ENCODE measurements at places on chromosomes 12 and 14.

DNA sequence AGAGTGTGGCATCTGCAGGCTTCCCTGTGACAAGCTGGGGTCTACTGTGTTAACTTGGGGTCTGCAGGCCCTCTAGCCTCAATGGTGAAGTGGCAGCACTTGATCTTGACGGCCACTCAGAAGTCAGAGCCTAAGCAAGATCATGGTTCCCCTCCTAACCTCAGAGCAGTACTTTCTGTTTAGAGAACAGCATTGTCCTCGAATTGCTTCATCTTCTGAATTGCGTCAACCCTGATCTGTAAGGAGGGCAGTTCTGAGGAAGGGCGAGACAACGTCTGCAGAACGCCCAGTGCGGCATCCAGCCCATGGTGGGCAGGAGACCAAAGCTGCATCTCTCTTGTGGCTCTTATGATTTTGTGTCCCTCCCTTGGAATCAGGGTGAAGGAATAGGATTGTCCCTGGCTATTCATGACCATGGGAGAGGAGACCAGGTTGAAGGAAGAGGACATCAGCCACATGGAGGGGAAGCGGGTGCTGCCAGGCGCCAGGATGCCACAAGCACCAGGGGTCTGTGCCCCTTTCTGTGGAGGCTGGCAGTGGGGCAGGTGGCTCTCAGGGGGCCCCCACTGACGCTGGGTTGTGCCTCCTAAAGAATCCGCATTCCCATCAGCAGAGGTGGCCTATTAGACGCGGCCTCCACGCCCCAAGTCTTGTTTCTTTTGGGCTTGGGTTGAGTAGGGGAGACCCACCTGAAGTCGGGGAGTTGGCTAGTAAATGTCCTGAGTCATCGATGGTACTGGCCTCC, 2.2 kb downstream of the SERPINA9 start:
- no peak for DNase-seq

DNA sequence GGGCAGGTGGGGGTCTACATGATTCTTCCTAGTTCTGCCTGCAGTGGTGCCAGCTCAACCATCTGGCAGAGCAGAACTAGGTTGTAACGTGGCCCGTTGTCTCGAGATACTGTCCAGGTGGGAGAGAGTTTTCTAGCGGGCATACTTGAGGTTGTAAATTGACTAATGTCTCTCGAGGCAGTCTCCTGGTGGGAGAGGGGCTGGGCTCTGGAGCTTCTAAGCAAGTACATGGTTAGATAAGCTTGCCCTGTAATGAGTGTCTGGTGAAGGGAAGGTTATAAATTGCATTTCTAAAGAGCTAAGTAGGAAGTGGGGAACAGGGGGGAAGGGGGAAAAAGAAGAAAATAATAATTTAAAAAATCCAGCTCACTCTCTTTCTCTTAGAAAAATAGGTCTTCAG, 18.1 kb downstream of the BDKRB1 start:
- DNase-seq, result no peak

- no peak for DNase-seq
Observed at GRCh38 chr14:99854831-99855230, 61.6 kb downstream of the EML1 start.

- no peak for DNase-seq
Observed at GRCh38 chr12:14396071-14396470, 30.6 kb downstream of the ATF7IP start.

DNA sequence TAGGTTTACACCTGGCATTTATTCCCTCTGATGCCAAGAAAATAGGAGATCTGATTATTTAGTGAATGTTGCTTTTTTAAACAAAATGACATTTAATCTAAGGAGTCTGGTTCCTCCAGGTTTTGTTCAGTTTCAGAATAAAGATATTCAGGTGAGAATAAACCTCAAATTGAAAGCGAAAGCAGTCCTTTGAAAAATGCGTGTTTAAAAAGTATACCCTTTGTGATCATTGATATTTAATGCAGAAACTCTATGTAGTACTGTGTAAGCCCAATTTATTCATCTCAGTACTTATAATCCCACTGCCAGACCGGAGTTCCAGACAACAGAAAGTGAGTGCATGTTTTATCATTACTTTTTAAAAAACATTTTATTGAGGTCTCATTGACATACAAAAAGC, 210.2 kb downstream of the KCNC2 start:
- DNase-seq, result no peak

- peak; percentile 64 for DNase-seq
Observed at GRCh38 chr14:55265197-55265596, 6.0 kb upstream of the FBXO34 start.

DNA sequence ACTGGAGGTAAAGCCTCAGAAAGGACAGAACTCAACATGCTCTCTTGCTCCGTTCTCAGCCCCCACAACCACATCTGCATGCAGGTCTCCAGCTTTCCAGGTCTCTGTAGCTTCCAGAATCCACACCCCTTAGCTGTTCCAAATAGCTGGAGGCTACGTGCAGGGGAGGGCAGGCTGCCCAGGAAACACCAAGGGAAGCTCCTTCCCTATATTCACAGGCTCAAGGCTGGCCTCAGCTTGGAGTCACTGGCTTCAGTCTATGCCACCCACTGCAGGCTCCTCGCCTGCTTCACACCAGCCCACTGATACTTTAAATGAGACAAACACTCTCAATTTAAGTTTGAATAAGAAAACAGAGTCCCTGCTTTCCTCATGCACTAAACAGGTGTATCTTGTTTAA, 73.3 kb downstream of the ASCL4 start:
- no peak for DNase-seq

- no peak for DNase-seq
Observed at GRCh38 chr12:19129486-19130223, at the start of gene PLEKHA5. TSS of gene PLEKHA5 (plus strand) at chr12:19129733. CDS start at chr12:19129800, 67 bp downstream.

DNA sequence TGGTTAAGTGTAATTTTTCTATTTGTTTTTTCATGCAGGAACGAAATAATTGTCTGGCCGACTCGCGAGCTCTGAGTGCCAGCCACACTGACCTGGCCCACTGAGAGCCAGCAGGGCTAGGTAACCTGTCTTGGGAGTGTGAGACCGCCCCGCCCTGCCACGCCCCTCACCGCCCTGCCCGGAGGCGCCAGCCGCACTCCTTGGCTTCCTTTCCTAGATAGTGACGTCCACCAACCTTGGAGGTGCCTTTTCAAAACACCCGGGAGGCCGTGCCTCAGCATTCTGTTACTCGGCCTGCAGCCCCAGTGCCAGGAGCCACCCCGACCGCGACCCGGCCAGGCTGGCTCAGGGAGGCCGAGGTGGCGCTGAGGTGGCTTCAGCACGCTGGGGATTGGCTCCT, 21.7 kb downstream of the XRCC3 start:
- no peak for DNase-seq

GRCh38 chr12:64635356-64635998, 25.2 kb downstream of the RASSF3 start:
- DNase-seq, result no peak

DNA sequence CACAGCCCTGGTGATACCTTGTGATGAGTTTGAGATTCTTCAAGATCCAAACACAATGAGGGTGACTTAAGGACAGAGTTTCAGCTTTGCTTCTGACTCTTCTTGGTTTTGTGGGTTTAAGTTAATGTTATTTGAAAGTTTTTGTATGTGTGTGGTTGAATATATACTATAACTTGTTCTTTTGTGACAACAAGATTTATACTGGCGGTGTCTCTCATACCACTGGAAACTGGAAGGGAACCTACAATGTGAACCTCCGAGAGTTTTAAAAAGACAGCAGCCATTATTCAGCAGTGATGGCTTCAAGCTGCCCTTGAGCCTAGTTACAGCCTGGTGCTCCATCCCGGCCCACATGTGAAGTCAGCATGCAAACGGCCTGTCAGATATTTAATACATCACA, 87.9 kb upstream of the IGF1 start:
- DNase-seq, result no peak

DNA sequence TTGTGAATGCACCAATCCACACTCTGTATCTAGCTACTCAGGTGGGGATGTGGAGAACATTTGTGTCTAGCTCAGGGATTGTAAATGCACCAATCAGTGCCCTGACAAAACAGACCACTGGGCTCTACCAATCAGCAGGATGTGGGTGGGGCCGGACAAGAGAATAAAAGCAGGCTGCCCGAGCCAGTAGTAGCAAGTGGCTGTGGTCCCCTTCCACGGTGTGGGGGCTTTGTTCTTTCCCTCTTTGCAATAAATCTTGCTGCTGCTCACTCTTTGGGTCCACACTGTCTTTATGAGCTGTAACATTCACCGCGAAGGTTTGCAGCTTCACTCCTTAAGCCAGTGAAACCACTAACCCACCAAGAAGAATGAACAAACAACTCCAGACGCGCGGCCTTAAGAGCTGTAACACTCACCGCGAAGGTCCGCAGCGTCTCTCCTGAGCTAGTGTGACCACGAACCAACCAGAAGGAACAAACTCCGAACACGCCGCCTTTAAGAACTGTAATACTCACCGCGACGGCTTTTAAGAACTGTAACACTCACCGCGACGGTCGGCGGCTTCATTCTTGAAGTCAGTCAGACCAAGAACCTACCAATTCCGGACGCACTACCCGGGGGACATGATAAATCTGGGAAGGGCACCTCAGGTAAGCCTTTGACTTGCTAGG, 4.6 kb upstream of the LDHB start:
- DNase-seq, result no peak

DNA sequence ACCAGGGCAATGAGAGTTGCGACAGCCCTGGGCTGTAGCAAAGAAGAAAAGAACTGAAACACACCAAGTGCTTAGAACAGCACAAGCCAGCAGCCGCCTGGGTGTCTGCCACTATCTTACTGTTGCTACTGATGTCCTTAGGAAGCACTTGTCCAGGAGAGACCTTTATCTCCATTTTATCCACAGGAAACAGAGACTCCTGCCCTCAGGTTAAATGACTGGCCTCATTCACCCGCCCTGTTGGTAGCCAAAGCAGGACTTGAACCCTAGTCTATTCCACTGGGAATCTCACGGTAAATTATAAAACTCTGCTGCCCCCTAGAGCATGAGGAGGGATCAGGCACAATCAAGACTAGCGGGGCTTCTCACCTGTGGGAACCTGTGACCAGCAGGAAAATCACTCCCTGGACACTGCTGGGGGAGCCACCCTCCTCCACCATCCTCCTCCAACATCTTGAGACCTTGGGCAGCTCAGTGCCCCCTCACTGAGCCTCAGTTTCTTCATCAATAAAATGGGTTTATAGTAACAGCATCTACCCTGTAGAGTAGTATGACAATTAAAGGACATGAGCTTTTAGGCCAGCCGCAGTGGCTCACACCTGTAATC, 20.5 kb upstream of the TESC start:
- peak; percentile 17 for DNase-seq

GRCh38 chr14:49966971-49967630, 74.2 kb downstream of the ARF6 start:
- DNase-seq, result no peak

DNA sequence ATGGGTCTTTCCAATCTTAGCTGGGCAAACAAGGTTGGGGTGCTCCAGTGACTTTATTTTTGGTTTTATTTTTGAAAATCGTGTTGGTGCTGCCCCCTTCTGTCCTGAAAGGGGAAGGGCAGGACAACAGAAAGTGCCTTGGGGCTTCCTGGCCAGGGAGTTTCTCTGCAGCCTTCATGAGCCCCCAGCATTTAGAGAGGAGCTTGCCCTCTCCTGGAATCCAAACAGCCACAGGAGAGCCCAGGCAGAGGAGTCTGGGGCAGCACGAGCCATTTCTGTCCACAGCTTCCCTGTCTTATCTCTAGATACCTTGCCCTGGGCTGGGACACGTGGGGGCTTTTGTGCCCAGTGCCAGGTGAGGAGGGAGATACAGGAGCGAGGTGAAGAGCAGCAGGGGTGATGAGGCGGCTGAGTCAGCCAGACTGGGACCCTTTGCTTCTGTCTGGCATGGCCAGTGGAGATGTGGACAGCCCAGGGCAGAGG, 4.4 kb upstream of the C1RL start:
- no peak for DNase-seq

- DNase-seq, result no peak
Observed at GRCh38 chr14:23434488-23435222, 805 bp downstream of the MYH7 start.

DNA sequence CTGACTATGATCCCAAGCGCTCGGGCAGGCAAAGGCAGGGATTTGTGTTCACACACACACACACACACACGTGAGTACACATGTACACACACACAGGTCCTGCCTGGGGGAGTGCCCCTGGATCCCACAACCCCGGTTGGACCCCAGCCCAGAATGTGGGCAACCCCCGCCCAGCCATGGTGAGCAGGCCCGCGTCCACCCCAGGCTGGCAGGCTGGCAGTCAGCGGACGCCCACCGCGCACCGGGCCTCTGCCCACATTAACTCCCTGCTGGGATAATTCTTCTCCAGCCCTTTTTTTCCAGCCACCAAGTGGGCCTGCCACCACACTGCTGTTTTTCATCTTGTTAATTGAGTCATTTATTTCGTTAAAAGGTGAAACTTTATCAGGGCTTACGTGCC, 256.2 kb downstream of the BCL11B start:
- no peak for DNase-seq

GRCh38 chr12:92370828-92371227, 225.2 kb upstream of the BTG1 start:
- DNase-seq, result no peak

DNA sequence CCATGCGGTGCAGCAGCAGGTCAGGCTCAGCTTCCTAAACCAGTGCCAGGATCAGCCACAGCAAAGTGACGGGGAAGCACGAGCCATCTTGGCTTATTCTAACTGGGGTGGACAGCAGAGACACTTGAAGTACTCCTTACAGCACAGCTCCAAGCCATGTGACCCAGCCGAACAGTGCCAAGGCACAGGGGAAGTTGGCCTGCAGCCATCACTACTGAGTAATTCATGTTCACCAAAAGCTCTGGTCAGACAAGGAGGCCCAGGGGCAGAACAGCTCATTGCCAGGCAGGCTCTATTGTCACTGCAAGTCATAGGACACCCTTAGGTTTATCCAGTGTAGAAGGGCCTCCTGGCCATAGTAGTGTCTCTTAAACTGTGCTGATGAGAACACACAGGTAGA, 23.4 kb upstream of the SLC35F4 start:
- DNase-seq, result no peak

- no peak for DNase-seq
Observed at GRCh38 chr12:3090240-3091037, 13.3 kb downstream of the TSPAN9 start.

- no peak for DNase-seq
Observed at GRCh38 chr14:103539056-103539825, 10.2 kb downstream of the TRMT61A start.
